ENCODE measurements at places on chromosomes 6 and 20.

- DNase-seq, result no peak
Observed at GRCh38 chr6:63516186-63516944, 55.9 kb upstream of the LOC128125822 start.

- DNase-seq, result no peak
Observed at GRCh38 chr6:22682979-22683378, 113.6 kb downstream of the HDGFL1 start.

GRCh38 chr6:165545806-165546205, 117.2 kb downstream of the PDE10A start:
- no peak for DNase-seq

GRCh38 chr6:105209950-105210706, 30.3 kb upstream of the POPDC3 start:
- DNase-seq, result no peak

DNA sequence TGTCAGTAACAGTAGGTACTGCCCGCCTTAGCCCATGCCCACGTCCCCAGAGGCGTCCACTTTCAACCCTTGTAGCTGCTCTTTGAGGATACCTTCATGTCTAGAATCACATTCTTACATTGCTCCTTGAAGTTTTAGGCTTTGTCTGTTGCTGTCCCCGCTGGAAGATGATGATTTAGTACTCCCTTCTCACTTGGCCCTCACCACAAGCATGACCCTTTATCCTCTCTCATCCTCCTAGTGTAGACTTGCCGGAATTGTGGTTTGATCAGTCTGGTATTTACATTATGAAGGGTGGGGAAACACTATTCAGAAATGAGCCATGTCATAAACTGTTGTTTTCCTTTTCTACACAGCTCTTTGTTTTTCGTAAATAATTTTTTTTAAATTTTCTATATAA, 87.4 kb downstream of the ARID1B start:
- no peak for DNase-seq

DNA sequence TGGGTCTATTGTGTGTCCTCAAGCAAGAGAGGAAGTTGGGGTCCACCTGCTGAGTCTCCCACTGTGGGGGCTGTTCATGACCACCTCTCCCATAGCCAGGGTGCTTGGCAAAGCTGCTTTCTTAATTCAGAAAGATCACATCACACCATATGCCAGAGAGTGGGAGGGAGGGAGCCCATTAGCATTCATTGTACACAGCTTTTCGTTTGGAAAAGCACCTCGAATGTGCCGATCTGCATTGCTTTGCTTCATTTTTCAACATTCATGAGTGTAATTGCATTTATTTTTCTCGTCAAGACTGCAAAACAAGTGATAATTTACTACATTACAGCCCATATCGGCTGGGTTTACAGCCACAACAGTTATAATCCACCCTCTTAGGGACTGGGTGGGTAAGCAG, 327.3 kb downstream of the PTPRT start:
- no peak for DNase-seq

DNA sequence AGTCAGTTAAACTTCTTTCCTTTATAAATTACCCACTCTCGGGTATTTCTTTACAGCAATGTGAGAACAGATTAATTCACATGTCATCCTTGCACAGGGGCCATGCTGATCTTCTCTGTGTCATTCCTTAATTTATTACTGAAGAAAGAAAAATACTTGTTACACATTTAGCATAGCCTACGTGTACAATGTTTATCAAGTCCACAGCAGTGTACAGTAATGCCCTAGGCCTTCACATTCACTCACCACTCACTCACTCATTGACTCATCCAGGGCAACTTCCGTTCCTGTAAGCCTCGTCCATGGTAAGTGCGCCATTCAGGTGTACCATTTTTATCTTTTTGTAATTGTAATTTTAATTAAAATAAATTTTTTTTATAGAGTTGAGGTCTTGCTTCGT, 73.6 kb downstream of the RSPH3 start:
- DNase-seq, result no peak

DNA sequence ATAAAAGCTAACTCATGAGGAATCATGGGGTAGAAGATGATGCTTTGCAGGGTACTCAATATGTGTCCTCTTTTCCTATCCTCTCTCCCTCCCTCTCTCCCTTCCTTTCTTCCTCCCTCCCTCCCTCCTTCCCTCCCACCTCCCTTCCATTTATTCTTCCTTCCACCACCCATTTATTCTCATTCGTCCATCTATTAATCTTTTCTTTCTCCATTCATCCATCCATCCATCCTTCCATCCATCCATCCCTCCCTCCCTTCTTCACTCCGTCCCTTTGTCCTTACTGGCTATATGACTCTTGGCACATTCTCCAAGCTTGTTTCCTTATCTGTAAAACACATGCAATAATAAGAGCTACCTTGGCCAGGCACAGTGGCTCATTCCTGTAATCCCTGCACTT, 40.9 kb downstream of the ARHGAP40 start:
- DNase-seq, result no peak

DNA sequence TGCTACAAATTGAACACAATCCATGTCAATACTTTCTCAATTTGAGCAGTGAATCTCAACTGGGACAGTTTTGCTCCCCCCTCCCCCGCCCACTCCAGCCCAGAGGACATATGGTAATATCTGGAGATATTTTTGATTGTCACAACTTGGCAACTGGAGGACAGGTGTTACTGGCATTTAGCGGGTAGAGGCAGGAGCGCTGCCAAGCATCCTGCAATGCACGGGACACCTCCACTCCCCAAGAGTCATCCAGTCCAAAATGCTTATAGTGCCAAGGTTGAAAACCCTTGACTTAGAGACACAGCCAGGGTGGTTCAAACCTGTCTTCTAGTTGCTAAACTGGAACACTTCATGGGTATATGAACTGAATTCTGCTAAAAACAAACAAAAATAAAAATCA, 26.9 kb upstream of the LRRC1 start:
- no peak for DNase-seq

DNA sequence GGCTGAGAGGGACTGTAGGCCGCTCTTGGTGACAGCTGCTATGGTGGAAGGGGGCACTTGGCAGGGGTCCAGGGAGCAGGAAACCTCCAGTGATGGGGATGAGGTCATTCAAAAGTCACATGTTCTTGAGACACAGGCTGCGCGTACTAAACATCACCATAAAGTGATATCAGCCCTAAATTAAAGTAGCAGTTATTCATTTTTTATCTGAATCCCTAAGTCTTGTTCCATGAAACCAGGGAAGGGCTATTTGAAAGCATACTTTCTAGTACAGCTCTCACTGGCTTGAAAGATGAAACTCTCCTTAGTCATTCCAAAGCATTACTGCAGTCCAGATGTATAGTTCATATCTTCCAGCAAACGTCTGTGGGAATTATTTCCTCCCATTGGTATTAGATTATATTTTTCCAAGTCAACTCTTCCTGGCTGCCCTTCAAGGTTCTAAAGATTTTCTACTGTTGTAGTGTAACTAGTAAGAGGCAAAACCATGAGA, 373.1 kb downstream of the CD109 start:
- DNase-seq, result no peak

DNA sequence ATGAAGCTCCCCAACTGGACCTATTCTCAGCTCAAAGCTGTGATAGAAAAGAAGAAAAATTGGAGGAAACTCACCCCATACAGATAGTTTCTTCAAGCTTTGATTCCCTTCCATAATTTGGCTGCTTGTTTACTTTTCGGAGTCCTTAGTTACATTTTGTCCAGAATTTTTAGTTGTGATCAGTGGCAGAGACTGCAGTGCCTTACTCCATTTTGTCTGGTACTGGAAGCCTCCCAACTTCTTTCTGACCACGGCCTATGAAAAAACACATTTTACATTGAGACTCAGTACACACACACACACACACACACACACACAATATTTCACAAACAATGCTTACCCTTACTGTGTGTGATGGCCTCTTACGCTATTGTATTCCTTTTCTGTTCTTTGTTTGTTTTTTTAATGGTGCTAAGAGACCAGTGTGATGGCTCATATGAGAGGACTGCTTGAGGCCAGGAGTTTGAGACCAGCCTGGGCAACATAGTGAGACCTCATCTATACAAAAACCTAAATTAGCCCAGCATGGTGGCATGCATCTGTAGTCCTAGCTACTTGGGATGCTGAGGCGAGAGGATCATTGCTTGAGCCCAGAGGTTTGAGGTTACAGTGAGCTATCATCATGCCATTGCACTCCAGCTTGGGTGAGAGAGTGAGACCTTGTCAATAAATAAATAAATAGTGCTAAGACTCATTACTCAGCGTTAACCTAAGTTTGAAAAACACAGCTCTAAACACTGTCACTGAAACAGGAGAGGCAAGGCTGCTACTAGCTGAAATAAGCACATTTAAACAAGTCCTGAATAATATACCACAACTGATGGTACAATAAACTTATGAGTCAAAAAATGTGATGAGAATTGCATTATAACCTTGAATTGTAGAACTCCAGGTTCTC, 13.8 kb upstream of the RNF8 start:
- DNase-seq, result no peak

GRCh38 chr6:148892247-148892646, 145.4 kb downstream of the UST start:
- no peak for DNase-seq

DNA sequence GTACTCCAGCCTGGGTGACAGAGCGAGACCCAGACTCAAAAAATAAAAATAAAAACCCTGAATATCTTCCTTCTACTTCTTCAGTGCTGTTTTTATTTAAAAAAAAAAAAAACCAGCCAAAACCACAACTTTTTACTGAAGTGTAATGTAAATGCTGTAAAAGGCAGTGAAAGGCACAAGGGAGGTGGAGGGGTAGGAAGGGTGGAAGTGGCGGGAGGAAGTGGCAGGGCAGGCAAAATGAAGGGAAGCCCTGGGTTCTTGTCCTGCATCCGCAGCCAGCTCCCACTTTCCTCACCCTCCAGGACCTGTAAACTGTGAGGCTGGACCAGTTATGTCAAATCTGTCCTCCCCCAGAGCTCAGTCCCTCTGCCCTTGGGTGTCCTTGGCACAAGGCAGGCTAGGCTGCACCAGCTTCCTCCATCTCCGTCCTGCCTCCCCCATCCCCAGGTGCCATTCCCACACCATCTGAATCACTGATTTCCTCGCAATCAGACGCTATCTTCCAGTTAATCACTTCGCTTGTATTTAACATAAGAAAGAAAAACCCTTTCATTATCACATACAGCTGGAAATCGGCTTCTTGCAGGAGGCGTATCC, 13.7 kb upstream of the PANK2 start:
- no peak for DNase-seq

GRCh38 chr6:143806282-143807102, 36.6 kb upstream of the LTV1 start:
- DNase-seq, result no peak

- DNase-seq, result no peak
Observed at GRCh38 chr6:156771047-156771446, 6.1 kb upstream of the ARID1B start.

DNA sequence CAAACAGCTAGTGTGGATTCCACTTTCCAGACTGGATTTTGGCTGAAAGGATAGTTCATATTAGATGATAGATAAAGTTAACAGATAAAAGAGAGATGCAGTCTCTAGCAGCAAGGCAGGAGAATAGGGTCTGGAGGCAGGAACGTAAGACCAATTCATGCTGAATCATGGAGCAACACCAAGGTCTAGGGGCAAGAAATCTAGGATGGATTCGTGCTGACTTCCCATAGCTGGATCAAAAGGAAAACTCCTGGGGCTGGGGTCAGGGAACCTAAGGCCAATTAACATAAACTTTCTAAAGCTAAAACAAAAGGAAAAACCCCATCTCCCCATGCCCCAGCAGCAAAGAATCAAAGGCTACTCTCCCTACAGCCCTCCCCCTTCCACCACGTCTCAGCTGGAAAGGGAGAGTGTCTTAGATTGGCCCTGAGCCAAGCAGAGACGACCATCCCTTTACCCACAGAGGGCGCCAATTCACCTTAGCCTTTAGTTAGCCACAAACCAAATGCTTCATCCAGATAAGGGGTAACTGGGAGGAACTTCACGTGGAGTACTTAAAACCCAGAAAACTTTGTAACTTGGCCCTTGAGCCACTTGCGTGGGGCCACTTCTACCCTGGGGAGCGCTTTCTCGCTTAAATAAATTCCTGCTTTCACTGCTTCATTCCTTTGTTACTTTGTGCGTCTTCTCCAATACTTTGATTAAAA, 7.6 kb downstream of the TREM1 start:
- peak; percentile 46 for DNase-seq

- DNase-seq, result no peak
Observed at GRCh38 chr6:5303682-5304081, 42.4 kb downstream of the FARS2 start.
